AG04449 (cell line): ENCODE measurements at places on chromosomes 2 and 18.
A peak's percentile ranks its signal among the peaks of the same experiment; 100 is the strongest.

DNA sequence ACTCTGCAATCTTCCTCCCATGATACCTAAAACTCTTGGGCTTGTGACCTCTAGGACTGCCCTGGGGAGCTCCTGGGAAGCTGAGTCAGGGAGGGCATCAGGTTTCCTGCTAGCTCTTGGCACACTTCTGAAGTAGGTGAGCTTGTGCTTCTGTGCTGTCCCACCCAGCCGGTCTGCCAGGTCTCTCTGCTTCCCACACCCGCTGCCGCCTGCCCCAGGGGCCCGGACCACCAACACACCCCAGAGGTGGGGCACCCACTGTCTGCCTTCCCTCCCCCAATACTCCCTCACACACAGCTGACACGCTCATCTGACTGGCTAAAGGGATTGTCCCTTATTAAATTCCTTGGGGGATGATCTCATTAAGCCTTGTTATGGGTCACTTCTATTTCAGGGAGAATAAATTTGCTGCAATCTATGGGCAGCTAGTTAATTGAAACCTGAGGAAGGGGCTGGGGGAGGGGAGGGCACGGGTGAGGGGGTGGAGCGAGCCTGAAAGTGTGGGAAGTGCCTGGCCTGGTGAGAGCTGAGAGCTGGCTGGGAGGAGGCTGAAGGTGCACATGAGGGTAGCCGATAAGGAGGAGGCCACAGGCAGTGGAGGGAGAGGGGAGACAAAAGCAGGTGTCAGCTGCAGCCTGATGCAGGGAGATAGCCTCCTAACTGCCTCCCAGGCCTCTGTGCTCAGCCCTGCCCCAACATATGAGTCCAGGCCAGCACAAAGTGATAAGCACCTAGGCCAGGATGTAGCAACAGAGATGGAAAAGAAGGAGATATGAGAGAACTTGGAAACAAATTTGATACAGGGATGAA is 48.8 kb downstream of the HAUS1 start:
- no peak for DNase-seq

- peak; percentile 59 for DNase-seq
These were observed at the start of gene SOX11 for GRCh38 chr2:5691985-5692529. SOX11 (plus strand) TSS chr2:5692384; CDS start chr2:5692722, 338 bp downstream.

- DNase-seq: no peak
These were observed 1.4 kb upstream of the CD226 start for GRCh38 chr18:69948919-69949537.

DNA sequence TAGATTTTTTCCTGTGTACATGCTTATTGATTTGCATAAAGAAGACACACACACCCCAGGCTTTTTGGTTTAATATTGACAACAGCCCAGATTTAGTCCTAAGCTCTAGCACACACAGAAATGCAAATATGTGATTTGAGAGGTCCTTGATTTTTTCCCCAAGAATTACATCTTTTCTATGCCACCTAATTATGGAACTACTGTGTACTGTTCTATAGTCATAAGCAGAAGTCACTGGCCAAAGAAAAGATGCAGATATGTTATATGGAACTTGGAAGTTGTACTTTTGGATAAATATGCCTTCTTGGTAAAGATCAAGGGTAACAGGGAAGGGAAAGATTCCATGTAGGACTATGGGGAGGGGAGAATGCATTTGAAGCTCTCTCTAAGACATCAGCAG is 105.6 kb downstream of the SETBP1 start:
- DNase-seq: no peak

GRCh38 chr2:127293386-127293747 is 577 bp downstream of the ERCC3 start:
- no peak for DNase-seq

DNA sequence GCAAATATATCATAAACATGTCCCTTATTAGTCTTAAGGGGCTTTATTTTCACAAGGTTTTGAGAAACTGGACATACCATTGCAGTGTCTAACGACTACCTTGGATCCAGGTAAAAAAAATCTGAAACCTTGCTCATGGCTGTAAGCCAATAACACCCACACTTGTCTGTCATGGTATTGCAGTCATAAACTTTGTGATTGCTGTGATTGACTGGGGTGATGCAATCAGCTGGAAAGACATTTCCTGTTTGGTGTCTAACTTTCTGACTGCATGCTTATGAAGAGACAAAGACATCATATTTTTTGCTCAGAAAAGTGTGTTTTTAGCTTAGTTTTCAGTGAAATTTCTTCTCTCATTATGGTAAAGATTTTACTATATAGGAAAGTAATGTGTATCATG is 635.0 kb downstream of the TSN start:
- DNase-seq: no peak

DNA sequence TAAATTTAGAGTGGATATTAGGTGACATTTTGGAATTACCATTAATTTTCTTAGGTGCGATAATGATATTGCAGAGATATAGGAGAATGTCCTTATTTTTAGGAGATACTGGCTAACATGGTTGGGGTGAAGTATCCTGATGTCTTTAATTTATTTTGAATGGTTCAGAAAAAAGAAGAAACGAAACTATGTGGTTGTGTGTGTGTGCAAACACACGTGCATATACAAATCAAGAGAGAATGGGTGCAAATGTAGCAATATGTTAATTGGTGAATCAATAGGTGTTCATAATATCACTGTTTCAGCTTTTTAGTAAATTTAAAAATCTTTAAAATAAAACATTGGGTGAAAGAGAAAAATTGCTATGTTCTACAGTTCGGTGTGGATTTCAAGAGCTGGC is 140.9 kb downstream of the DIS3L2 start:
- no peak for DNase-seq

DNA sequence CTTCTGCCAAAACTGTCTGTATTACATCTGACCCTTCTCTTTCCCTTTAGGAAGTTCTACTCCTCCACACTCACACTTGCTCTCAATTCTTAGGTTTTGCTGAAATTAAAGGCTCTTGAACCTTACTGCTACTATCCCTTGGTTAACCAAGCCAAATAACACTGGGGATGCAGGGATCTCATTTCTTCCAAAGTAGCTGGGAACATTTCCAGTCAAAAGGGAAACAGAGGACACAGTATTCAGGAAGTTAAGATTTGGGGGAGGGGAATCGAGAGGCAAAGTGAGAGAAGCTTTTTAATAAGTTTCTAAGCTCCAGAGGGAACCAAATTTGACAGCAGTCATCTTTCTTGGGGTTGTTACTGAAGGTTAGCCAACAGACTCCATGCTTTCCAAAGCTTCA is 6.2 kb downstream of the SEPTIN2 start:
- DNase-seq: no peak

DNA sequence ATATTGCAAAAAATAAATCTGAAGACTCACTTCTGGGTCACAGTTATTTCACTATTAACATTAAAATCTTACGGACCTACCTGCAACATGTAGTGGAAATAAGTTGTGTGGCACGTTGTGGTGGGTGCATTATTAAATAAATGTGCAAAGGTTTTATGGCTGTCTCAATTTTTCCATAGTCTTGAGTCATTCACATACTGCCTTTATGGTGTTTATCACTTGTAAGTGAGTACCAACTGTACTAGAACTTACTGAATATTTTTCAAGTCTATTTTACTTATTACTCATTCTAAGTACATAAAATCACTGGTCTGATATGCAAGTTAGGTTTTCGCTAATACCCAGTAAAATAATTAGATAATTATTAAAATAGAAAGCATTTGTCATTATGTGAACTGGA is 47.6 kb upstream of the SLC30A6 start:
- DNase-seq: no peak

DNA sequence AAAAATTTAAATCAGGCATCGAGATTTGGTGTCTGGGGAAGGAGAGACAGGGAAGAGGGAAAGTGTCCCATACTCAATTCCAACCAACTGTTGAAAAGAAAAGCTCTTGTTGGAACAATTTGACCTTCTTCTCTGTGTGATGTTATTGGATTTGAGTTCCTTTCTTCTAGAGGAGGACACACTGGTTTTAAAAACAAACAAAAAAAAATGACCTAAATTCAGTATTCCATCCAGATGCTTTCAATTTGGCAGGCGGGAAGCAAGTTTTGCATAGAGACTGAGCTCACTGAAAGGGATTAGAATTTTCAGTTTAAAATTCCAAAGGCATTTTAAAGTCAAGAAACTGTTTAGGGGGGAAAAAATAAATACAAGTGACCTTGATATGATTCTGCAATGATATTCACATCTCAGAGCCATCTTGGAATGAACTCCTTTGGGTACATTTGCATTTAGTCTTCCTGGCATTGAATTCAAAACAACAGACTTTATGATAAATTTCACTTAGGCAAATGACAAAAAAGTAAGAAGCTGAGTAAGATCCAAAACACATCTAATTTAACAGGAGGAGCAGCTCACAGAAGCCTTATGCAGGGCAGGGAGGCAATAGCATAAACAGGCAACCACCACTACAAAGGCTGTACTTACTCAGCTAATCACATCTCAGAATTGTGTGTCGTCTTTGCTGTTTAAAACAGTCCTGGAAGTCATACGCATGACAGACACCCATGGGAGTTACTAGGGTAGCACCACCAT is 126.8 kb downstream of the CDH20 start:
- no peak for DNase-seq

GRCh38 chr18:8702668-8703067 is 2.7 kb upstream of the MTCL1 start:
- DNase-seq: no peak

- no peak for DNase-seq
These were observed 69.0 kb downstream of the LAMA3 start for GRCh38 chr18:23758281-23758680.

GRCh38 chr2:42328148-42328833 is 32.7 kb downstream of the COX7A2L start:
- DNase-seq: no peak

- DNase-seq: no peak
These were observed 277.2 kb downstream of the EIPR1 start for GRCh38 chr2:3100386-3100785.

GRCh38 chr2:186947516-186947915 is 98.5 kb upstream of the ZSWIM2 start:
- DNase-seq: no peak

GRCh38 chr2:109501461-109501860 is 112.3 kb downstream of the SEPTIN10 start:
- DNase-seq: no peak

DNA sequence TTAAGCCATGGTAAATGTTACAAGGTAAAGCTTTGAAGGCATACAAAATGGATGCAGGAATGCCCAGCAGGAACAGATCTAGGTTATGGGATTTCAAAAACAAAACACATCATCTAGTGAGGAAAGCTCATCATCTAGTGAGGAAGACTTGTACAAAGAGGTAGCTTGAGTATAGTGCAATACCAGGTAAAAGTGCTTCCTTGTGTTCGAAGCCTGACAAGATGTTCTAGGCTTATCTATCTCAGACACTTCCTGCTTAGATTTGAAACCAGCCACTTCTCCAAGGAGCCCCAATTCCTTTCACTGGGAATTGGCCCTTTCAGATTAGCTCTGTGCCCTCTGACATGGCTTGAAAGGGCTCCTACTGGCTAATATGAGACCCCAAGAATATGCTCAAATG is 45.6 kb downstream of the RNU4ATAC start:
- DNase-seq: no peak

GRCh38 chr18:2538236-2538635 is 33.1 kb downstream of the METTL4 start:
- no peak for DNase-seq

GRCh38 chr18:10514082-10514481 is 11.7 kb upstream of the NAPG start:
- no peak for DNase-seq

DNA sequence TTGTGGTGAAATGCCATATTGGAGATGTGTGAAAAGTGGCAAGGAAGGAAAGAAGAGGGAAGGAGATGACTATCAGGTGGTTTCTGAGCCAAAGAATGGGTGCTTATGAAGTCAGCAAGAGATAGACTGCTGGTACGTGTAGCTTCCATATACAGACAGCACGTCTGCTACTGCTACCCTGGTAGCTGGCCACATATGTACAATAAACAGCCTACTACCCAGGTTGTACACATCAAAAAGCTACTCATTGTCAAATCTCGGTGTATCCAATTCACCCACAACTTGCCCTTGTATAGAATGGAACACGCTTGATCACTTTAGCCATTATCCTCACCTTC is 761.8 kb downstream of the LRRTM4 start:
- no peak for DNase-seq

GRCh38 chr2:6835467-6835866 is 30.2 kb downstream of the CMPK2 start:
- DNase-seq: no peak

GRCh38 chr2:69050802-69051201 is 37.8 kb downstream of the ANTXR1 start:
- DNase-seq: no peak

GRCh38 chr18:68722821-68723220 is 7.9 kb upstream of the TMX3 start:
- DNase-seq: no peak

DNA sequence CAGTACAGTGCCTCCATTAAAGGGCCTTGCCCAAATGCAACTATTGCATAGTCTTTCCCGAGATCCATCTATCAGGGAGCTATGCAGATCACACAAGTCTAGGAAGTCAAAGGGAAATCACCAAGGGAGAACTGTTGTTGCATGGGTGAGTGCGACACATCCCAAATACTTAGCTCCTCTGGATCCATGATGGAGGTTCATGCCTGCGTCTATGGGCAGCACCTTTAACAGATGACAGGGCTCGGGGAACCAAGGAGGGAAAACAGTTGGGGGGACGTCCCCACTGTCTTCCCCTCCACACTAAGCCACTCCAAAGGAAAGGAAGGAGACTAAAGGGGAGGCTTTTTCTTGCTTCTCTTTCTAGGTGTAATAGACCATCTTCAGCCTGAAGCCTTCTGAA is 552.8 kb upstream of the PKDCC start:
- no peak for DNase-seq

GRCh38 chr2:40041422-40042382 is 262.6 kb upstream of the THUMPD2 start:
- DNase-seq: no peak

DNA sequence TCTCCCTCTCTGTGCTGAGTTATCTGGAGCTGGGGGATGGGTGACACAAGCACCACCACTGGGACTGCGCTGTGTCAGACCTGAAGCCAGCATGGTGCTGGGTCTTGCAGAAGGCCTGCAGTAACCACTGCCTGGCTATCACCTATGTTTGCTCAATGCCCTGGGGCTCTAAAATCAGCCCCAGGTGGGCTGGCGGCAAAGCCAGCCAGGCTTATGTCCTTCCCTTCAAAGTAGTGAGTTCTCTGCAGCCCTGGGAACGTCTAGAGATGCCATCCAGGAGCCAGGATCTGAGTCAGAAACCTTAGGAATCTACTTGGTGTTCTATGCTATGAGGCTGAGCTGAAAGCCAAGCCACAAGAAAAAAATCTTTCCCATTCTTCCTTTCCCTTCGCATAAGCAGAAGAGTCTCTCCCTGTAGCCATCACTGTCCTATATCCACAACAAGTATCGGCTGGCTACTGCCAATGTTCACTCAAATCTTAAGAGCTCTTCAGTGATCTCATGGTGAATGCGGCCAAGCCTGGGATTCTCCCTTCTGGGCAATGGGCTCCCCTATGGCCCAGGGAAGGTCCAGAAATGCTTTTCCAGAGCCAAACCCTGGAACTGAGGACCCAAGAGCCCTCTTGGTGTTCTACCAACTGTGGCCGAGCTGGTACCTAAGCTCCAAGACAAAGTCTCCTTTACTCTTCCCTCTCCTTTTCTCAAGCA is 248.7 kb downstream of the ZNF385B start:
- no peak for DNase-seq

GRCh38 chr2:20675701-20676352 is 8.9 kb downstream of the GDF7 start:
- no peak for DNase-seq

- no peak for DNase-seq
These were observed 70.8 kb downstream of the TNP1 start for GRCh38 chr2:216789081-216789480.

GRCh38 chr2:221451862-221452788 is 120.0 kb downstream of the EPHA4 start:
- no peak for DNase-seq

- no peak for DNase-seq
These were observed 27.5 kb upstream of the ALPP start for GRCh38 chr2:232350804-232351685.
